ENCODE measurements at places on chromosomes 2 and 18.

DNA sequence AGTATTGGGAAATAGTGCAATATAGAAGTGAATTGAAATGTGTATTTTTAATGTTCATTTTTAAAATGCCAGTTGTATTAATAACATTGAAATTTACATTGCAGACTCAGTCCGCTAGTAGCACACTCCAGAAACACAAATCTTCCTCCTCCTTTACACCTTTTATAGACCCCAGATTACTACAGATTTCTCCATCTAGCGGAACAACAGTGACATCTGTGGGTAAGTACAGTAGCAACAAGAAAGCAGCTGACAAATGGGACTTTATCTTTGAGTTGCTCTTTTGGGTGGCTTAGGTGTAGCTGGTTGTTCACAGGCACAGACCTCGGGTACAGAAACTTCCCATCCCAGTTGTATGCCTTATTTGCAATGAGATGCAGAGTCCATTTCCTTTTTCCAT, 118.2 kb upstream of the IL1R2 start:
- DNase-seq = no peak

GRCh38 chr2:221570321-221570935, 1.7 kb downstream of the EPHA4 start:
- peak; percentile 10 for DNase-seq

DNA sequence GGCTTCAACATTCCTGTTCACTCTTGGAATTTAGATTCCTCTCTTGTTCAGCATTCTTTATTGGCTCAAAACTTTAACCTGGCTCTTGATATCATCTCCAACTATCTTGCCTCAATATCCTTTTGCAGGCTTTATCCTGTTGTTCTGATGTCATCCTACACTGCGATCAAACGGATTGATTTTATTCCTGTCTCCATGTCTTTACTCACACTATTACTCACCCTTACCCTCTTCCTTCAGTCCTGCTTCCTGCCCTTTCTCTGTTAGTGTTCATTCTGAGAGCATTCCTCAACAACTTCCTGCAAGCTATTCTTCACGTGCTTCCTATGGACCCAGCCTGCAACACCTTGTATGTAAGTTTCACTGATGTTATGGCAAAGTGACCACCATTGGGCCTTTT, 264.7 kb downstream of the RNF152 start:
- DNase-seq = no peak

- DNase-seq = no peak
These were observed 11.7 kb upstream of the STK17B start for GRCh38 chr2:196183172-196183473.

GRCh38 chr2:144827404-144827803, 307.5 kb upstream of the ZEB2 start:
- no peak for DNase-seq

GRCh38 chr2:170707821-170708795, 7.0 kb upstream of the SP5 start:
- DNase-seq = no peak

DNA sequence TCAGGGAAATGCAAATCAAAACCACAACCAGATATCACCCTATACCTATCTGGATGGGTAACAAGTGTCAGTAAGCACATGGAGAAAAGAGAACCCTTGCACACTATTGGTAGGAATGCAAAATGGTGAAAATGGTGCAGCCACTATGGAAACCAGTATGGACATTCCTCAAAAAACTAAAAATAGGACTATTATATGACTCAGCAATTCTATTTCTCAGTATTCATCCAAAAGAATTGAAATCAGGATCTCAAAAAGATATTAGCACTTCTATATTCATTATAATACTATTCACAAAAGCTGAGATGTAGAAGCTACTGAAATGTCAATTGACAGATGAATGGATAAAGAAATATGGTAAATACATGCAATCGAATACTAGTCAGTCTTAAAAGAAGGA, 491.1 kb upstream of the MYT1L start:
- no peak for DNase-seq

DNA sequence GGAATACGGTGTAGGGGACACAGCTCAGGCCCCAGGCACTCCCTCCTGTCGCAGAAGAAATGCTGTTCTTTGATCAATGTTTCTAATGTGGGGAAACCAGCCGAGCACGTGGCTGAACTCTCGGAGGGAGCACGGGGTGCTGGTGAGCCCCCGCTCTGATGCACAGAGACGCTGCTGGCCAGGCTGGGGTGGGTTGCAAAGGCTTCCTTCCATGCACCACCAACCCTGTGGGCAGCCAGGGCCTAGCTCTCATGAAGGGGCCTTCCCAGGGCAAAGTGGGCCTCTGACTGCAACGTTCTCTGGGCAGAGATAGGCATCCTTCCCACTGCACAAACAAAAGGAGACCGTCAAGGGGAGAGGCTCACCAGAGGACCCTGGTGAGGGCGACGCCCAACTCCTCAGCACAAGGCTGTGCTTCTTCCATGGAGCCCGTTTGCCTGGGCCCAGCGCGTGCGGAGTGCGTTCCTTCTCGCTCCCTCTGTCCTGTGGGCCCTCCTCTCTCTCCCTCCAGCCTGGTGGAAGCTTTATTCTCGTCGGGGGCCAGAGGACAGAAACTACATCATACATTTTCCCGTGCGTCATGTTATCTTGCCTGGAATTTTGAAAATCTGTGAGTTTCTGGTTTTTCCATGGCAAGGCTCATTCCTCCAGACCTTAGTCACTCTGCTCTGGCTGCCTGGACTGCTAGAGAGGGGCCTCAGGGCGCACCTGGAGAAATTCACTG, 61.1 kb upstream of the SP3 start:
- DNase-seq = no peak

All from naive thymus-derived CD4-positive, alpha-beta T cell (primary cell).